Spleen (tissue), 13 donors: ENCODE measurements at places on chromosomes 2 and 18. TPM values are rescaled to one million over a fixed set of nuclear protein-coding genes. Genes with fewer than 3 reads are reported as not detected.

DNA sequence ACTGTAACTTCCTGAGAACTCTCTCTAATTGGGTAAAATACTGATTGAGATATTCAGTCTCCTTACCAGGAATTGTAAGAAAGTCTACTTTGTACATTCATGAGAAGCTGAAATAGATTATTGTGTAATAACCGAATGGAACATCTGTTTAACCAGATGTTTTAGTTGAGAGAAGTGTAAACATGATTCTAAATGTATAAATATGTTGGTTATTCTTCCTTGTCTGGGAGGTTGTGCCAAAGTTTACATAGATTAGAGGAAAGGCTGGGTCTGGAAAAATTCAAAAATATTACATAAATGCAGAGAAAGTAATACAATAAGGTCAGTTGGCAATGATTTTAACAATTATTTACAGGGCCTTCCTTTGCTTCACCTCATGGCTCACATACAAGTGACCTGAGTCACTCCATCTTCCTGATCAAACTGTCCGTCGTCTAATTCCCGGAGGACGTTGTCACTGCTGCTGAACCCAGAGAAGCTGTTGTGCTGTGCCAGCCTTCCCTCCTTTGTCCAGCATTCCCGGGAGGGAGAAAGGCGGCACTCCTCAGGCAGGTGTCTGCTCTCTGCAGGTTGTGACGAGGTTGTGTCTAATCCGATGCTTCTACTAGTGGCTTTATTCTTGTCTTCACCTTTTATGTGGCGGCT is 55.9 kb downstream of the MOB4 start:
- no peak for DNase-seq

DNA sequence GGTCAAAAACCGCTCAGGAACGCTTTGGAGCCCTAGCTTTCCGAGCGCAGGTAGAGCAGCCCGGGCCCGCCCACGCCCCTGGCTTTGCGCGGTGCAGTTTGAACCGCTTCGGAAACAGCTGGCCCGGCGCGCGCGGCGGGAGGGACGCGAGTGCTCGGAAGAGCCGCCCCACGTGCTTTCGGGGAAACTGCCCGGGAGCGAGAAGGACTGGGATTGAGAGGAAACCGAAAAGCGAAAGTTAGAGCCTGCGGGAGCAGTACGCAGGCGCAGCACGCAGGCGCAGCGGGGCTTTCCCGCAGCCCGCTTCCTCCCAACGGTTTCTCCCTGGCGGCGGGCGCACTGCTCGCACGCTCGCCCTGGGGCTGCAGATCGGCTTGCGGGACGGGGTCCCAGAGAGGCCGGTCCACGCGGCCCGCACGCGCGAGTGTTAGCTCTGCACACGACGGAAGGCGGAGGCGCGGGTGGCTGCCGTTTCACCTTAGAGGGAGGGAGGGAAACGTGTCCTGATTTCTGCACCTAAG is 6.3 kb upstream of the STAT1 start:
- peak; percentile 98 for DNase-seq

GRCh38 chr2:220279372-220279771 is 651.9 kb downstream of the SLC4A3 start:
- no peak for DNase-seq

DNA sequence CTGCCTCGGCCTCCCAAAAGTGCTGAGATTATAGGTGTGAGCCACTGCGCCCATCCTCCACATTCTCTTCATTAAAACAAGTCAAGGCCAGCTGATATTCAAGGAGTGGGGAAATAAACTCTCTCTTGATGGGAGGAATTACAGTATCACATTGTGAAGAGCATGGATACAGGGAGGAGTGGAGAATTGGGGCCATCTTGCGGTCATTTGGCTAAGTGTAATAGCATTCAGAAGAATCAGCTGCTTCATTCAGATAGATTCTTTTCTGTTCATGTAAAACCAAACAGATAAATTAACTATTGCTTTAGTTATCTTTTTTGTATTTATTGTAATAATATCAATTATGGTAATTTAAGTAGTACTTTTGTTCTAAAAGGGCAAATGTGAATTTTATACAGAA is 156.3 kb downstream of the UBR3 start:
- no peak for DNase-seq

DNA sequence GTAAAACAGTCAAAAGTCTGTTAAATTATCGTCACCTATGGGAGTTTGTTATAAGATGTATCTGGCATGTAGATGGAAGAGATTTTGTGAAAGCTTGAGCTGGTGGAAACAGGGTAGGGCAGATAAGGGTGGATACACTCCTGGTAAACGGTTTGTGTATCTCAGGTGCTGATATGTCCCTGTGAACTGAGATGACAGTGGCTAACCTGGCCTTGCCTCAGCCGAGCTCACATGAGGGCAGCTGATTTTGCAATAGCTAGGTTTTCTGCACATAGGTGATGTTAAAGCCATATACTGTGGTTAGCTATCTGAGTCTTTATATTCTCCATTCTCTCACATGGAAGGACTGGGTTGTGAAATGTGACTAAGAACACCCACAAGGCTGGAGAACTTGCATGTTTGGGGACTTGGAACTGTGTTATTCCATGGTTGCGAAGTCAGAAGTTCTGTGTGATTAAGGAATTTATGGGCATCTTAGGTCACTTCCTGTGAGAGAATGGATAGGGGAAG is 205.1 kb downstream of the TPGS2 start:
- DNase-seq = no peak

DNA sequence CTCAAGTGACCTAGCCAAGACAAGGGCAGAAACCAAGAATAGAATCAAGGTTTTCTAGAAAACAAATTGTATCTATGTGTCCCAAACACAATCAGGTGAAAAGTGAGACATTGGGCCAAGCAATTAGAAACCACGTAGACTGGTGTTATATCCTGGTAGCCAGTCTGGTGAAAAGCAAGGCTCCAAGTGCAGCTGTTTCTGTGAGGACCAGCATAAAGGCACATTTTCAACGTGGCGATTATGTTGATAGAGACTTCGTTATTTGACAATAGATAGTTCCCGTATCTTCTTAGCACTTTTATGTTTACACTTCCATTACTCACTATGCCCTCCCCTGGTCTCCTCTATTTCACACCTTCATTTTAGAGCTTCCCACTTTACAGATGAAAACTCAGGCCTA is 103.2 kb upstream of the ZFP36L2 start:
- DNase-seq = no peak

GRCh38 chr2:85830645-85831044 is 58.1 kb downstream of the ST3GAL5 start:
- DNase-seq = no peak

- no peak for DNase-seq
Measured at GRCh38 chr2:177036747-177037146, 175.8 kb upstream of the HNRNPA3 start.

DNA sequence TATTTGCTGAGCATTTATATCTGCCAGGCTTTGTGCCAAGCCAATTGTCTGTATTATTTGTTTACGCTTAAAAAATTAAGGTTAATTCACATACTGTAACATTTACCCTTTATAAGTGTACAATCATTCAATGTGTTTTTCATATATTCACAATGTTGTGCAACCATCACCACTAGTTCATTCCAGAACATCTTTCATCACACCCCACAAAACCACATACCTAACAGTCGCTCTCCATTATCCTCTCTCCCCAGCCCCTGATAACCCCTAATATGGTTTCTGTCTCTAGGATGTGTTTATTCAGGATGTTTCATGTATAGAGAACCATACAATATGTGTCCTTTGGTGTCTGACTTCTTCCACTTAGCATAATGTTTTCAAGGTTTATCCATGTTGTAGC is 234.1 kb downstream of the INSIG2 start:
- no peak for DNase-seq

DNA sequence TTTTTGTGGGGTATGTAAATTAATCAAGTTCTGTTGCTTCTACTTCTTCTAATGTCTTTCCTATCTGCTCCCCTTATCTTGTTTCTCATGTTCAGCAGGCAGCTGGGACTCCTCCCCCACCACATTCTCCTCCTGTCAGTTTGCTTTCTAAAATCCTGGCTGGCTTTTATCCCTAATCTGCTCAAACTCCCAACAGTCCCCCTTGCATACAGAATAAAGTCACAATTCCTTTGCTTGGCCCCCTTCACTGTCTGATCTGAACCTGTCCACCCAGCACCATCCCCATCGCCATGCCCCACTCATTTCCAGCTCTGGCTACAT is 2.2 kb downstream of the CFAP221 start:
- DNase-seq = no peak

DNA sequence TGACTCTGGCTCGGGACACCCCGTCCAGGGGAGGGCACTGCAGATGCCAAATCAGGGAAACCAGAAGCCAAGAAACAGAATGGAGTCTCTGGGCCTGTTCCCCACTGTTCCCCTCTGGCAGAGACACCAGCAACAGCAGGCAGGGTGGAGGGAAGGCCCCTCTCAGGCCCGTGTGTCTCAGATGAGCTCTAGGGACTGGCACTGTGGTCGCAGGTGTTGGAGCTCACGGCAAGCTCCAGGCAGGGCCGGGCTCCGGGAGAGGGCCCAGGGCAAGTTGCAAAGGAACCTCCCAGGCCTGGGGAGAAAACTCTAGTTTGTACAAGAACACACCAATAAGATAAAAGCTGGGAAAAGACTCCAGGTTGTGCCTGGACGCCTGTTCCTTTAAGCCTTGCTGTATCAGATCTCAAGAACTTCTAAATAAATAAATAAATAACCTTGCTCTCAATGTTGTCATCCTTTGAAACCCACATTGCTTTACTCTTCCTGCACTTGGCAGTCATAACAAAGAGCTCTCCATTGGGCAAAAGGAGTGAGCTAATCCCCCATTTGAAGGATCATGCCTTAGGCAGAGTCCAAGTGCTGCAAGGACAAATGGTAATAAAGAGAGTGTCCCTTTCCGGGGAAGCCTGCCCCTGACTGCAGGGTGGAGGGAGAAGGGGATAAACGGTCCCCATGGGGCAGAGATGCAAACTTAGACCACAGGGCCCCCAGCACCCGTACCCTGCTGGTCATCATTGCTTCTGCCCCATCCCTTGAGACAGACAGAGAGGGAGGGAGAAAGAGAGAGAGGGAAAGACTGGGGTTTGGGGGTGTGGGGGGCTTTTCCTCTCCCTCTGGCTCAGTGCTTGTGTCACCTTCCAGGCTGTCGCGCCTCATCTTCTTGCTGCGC is 33.3 kb downstream of the CNGA3 start:
- DNase-seq = no peak

DNA sequence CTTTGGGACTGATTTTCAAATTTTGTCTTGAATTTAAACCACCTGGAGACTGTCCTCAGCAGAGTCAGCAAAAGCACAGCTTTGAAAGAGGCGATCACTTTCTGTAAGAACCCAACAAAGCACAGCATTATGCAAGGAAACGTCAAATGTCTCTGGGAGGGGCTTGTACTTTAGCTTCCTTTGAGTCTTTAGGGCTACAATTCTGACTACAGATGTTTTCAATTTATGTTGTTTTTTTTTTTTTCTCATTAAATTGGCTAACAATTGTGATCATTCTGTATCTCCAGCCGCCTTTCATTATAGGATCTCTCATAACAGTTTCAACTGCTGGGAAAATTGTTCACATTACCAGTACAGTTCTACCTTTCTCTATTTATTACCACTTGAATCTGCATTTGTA is 48.3 kb downstream of the COL3A1 start:
- no peak for DNase-seq

DNA sequence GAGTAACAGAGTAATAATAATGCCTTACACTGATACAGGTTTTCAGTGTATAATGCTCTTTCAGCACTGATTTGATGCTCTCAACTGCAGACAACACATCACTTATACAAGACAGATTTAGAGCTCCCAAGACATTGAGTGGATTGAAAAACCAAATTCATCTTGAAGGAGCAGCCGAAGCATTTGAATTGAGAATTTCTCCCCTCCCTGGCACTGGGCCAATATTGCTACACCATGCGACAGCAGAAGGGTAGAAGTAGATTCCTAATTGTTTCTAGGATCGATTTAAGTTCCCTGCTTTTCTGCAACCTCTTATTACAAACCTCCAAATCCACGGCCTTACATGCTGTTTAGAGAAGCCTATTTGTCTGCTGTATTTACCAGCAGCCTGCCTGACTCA is 15.5 kb downstream of the CENPA start:
- DNase-seq = no peak

GRCh38 chr2:239805043-239805329 is 220.2 kb downstream of the NDUFA10 start:
- DNase-seq = no peak

GRCh38 chr2:122021941-122022340 is 266.5 kb downstream of the TSN start:
- DNase-seq = no peak

DNA sequence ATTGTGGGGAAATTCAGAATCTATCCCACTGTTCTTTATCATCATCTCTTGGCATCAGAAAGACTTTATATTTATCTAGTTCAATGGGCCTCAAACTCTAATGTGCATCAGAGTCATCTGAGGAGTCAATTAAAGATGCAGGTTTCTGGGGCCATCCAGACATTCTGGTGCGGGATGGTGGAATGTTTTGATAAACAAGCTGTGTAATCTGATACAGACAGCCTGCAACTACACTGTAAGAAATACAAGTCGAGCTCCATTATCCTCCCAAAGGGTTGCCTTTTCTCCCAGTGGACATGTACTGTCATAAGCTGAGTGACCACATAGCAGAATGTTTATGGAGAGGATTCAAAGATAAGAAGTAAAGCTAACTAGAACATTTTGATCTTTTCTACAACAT is 515.3 kb upstream of the DCC start:
- DNase-seq = no peak

- no peak for DNase-seq
Measured at GRCh38 chr2:125086313-125087184, 1061.5 kb downstream of the CNTNAP5 start.

DNA sequence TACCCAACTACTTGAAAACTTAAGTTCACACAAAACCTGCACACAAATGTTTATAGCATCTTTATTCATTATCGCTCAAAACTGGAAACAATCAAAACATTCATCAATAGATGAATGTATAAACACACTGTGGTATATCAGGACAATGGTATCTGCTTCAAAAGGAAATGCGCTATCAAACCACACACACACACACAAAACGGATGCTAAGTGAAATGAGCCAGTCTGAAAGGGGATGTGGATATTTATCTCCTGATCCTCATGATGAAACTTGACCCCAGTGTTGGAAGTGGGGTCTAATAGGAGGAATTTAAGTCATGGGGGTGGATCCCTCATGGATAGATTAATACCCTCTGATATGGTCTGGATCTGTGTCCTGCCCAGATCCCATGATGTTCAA is 22.0 kb downstream of the PDCL3 start:
- DNase-seq = no peak

IMMT gene
- total RNA-seq = 60.1 TPM

PLGLB1 gene
- 11.1 TPM for total RNA-seq

DPP4 gene
- 17.3 TPM for total RNA-seq

COLEC12 gene
- total RNA-seq = 0.37 TPM

ASB18 gene
- total RNA-seq = not detected
